ENCODE measurements at places on chromosomes 3 and 15. TPM values are rescaled to one million over a fixed set of nuclear protein-coding genes. Genes with fewer than 3 reads are reported as not detected.

IGSF10 gene
- total RNA-seq, result under 0.01 TPM

CLDN16 gene
- total RNA-seq, result 0.38 TPM

SENP8 gene
- 2.0 TPM for total RNA-seq

CNTN3 gene
- 0.96 TPM for total RNA-seq

ARL6IP5 gene
- total RNA-seq, result 126 TPM

CLRN1 gene
- total RNA-seq, result not detected

CHST13 gene
- total RNA-seq, result not detected

SLC9C1 gene
- 0.56 TPM for total RNA-seq

INO80 gene
- 27.6 TPM for total RNA-seq

KNSTRN gene
- 89.1 TPM for total RNA-seq

GCSAM gene
- total RNA-seq, result not detected

MAPK6 gene
- total RNA-seq, result 62.9 TPM

WDR72 gene
- under 0.01 TPM for total RNA-seq

Measured in regular cardiac myocyte (primary cell).